ENCODE measurements at places on chromosomes 3 and 15.
A peak's percentile ranks its signal among the peaks of the same experiment; 100 is the strongest.

GRCh38 chr3:42081838-42082473 is 9.2 kb upstream of the TRAK1 start:
- no peak for DNase-seq

- DNase-seq: no peak
Measured at GRCh38 chr3:52022323-52023100, 26.8 kb upstream of the RPL29 start.

- no peak for DNase-seq
Measured at GRCh38 chr3:133361435-133361834, 38.4 kb upstream of the BFSP2 start.

DNA sequence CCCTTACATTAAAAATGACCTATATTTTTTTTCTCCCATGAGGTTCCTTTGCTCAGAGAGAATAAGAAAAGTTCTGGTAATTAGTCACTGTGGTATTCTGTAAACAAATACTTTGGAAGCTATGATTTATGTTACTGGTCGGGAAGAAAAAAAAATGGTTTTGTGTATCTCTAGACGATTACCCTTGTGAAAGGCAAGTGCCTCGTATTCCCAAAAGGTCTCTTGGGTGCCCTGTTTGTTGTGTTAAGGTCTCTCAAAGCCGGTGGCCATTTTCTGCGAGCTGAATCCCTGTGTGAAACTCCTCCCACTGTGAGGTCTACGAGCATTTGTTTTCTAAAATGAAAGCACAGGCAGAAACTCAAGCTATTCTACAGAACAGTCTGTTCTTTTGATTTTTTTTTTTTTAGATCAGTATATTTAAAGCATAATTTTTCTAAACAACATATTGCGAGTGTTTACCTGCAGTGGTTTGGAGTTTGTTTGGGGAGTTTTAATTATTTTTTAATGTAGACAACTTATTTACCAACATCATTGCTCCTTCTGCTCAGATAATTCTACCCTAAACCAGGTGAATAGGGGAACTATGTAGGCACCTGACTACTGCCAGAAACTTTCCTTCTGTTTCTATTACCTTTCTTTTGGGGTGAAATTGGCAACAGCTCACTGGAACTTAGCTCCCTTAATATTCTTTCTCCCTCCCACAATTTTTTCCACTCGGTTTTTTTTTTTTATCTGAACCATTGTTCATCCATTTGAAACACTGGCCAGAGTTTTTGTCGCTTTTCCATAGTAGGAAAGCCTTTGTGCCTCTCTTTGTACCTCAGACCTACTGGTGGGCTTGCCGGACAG is 44.0 kb downstream of the ZBTB38 start:
- no peak for DNase-seq

GRCh38 chr15:90607361-90607760 is 77.6 kb downstream of the CRTC3 start:
- no peak for DNase-seq

- no peak for DNase-seq
Measured at GRCh38 chr3:131819381-131820055, 215.3 kb downstream of the CPNE4 start.

GRCh38 chr3:122919291-122919610 is 108.3 kb downstream of the SEMA5B start:
- no peak for DNase-seq

GRCh38 chr15:76451540-76451939 is 115.0 kb downstream of the ISL2 start:
- no peak for DNase-seq

DNA sequence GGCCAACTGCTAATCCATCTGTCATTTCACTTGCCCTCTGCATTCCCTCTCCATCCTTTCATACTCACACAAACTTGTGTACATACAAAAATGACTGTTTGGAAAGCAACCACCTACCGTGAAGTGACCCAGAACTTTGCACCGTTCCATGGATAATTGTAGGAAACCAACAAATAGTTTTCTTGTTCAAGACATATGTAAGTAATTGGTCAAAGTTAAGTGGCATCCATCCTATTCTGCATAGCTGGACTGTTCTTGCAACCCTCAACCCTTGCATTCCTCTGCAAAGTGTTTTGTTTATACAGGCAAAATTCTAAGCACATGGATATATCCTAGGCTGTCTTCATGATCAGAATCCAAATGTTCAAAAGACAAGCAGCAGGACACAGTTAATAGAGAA is 592.5 kb downstream of the MECOM start:
- DNase-seq: no peak

DNA sequence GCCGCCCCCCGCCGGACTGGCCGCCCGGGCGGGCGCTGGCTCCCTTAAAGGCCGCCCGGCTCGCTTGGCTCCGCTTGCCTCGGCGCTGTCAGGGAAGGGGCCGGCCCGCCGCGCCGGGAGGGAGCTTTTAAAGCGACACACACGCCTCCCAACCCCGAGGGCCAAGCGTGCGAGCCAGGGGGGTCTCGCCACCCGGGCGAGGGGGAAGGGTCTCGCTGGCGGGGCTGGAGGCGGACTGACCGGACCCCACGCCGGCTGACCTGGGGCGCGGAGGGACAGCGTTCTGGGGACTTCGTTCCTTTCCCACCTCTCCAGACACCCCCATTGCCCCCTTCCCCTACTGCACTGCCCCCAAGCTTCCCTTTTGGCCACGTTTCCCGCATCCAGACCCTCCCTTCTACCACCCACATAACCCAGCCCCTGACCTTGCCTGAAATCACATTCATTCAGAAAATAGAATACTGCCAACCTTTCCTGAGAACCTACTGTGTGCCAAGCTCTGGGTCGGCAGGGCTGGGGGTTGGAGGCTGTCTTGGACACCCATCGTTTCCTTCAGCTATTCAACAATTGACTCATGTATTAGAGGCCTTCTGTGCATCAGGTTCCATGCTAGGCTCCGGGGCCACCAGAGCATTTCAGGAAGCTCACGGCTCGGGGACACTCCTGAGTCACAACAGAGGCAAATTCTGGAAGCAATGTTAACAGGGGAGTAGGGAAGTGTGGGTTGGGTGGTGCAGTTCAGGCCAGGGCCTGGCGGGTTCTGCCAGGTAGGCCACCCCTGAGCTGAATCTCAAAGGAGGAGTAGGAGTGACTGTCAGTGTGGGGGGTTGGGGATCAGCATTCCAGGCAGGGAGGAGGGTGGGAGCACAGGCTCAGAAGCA is at the start of gene INSYN1:
Gene INSYN1, minus strand, starts transcription at position 102 of the 881 bp plus-strand sequence. CDS start 2,221 bp downstream, outside the sequence.
- DNase-seq: no peak

DNA sequence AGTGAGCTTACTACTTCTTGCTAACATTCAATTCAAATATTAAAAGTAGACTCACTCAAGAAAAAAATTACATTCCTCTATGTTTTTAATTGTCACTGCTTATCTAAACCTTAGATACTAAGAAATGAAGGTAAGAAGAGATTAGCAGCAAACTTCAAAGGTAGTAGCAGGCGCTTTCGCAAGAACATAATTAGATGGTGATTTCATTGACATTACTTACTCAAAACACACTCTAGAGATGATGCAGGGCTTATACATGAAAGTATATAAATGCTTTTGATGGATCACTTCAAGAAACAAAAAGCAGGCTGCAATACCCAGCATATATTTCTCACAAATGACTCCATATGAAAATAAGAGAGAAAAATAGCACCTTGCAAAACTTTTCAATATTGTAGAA is 86.8 kb downstream of the FSIP1 start:
- DNase-seq: no peak

GRCh38 chr15:91589360-91589759 is 264.1 kb upstream of the SLCO3A1 start:
- DNase-seq: no peak

DNA sequence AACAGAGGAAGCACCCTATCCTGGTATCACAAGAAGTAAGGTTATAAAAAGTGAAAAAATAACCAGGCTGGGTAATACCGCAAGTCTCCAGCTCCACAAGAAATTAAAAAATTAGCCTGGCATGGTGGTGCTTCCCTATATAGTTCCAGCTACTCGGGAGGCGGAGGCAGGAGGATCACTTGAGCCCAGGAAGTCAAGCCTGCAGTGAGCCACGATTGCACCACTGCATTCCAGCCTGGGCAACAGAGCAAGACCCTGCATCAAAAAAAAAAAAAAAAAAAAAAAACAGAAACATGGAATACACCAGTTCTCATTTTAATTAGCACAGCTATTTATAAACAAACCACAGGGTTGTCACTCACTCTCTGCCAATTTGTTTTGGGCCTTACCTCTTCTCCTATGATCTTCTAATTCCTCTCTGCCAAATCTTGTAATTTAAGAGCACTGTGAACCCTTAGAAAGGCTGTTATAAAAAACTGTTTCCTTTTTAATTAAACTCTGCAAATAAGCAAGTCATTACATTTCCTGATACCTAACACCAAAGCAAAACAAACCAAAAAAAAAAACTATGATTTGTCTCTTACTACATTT is 22.6 kb downstream of the DCUN1D1 start:
- DNase-seq: no peak

DNA sequence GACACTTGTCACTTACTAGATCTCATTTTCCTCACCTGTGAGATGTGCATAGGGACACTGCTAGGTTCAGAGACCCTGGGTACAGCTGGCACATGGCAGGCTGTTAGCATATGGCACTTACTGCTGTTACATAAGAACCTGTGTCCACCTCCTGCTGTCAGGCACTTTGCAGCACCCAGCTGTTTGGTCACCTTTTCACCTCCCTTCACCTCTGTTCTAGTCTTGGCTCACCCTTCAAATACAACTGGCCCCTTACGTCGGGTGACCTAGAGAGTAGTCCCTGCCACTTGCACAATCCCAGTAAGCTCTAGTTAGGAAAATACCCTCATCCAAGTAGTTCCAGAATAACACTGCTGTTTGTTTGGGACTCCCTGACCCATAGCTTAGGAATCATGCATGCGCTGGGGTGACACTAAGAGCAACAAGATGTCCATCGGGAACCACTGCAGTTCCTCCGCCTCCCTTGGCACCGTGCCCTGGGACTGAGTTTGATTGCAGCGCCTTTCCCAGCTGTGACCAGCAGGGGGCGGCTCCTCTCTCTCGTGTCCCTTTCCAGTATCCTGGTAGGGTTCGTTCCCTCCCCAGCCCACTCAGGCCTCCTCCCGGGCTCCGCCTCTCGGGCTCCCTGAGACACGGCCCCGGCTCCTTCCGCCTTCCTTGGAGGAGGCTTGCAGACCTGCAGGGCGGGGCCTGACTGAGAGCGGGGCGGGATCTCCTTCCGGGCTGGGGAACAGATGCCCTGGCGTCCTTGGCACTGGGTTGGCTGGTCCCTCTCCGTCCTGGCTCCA is 78.6 kb downstream of the ABHD5 start:
- peak; percentile 59 for DNase-seq
